Mesendoderm (in vitro differentiated cells): ENCODE measurements at places on chromosomes 6 and 20.

- H3K27ac ChIP-seq = no peak overlapping the region
- no peak overlapping the region for H3K4me3 ChIP-seq
- H3K27me3 ChIP-seq = no peaks in the 10 kb centered on the region
- H3K36me3 ChIP-seq = no peaks in the 10 kb centered on the region
- DNase-seq = no peak
Measured at GRCh38 chr6:168496997-168497331, 56.0 kb downstream of the SMOC2 start.

- DNase-seq = peak; percentile 58
- H3K4me3 ChIP-seq = no peak overlapping the region
- H3K27ac ChIP-seq = no peak overlapping the region
- H3K4me1 ChIP-seq = peaks cover 13% of the 10 kb centered on the region
- H3K36me3 ChIP-seq = no peaks in the 10 kb centered on the region
- no peaks in the 10 kb centered on the region for H3K27me3 ChIP-seq
Measured at GRCh38 chr6:131490441-131490840, 82.6 kb upstream of the ARG1 start.

GRCh38 chr6:158605266-158605878, 39.2 kb downstream of the DYNLT1 start:
- H3K27ac ChIP-seq = no peak overlapping the region
- DNase-seq = peak; percentile 89
- H3K36me3 ChIP-seq = peaks cover 1% of the 10 kb centered on the region
- no peak overlapping the region for H3K4me3 ChIP-seq
- H3K27me3 ChIP-seq = no peaks in the 10 kb centered on the region

- no peaks in the 10 kb centered on the region for H3K36me3 ChIP-seq
- H3K4me3 ChIP-seq = no peak overlapping the region
- H3K4me1 ChIP-seq = no peaks in the 10 kb centered on the region
- DNase-seq = no peak
- no peaks in the 10 kb centered on the region for H3K27me3 ChIP-seq
- no peak overlapping the region for H3K27ac ChIP-seq
Measured at GRCh38 chr6:82555801-82556200, 192.2 kb downstream of the TPBG start.

- peak; percentile 12 for DNase-seq
- no peaks in the 10 kb centered on the region for H3K4me1 ChIP-seq
- H3K27me3 ChIP-seq = no peaks in the 10 kb centered on the region
- no peaks in the 10 kb centered on the region for H3K36me3 ChIP-seq
- no peak overlapping the region for H3K27ac ChIP-seq
- peak overlapping the region; percentile 39 for H3K4me3 ChIP-seq
Measured at GRCh38 chr20:33719277-33719988, 677 bp downstream of the PXMP4 start.

DNA sequence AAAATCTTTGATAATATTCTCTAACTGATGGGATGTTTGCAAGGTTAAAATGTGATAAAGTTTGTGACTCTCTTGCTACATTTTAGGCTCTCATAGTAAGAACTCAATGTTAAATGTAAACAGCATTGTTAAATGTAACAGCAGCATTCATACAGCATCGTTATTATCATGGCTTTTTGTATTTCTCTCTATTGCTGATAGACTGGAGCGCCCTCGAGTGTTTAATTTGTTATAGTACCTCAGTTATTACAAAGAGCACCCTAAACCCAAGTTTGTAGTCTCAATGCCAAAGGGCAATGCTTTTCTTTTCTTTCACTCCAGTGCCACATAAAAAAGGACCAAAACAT, 14.9 kb upstream of the TTPAL start:
- no peaks in the 10 kb centered on the region for H3K36me3 ChIP-seq
- H3K4me1 ChIP-seq = no peaks in the 10 kb centered on the region
- H3K27ac ChIP-seq = no peak overlapping the region
- DNase-seq = peak; percentile 18
- no peaks in the 10 kb centered on the region for H3K27me3 ChIP-seq

DNA sequence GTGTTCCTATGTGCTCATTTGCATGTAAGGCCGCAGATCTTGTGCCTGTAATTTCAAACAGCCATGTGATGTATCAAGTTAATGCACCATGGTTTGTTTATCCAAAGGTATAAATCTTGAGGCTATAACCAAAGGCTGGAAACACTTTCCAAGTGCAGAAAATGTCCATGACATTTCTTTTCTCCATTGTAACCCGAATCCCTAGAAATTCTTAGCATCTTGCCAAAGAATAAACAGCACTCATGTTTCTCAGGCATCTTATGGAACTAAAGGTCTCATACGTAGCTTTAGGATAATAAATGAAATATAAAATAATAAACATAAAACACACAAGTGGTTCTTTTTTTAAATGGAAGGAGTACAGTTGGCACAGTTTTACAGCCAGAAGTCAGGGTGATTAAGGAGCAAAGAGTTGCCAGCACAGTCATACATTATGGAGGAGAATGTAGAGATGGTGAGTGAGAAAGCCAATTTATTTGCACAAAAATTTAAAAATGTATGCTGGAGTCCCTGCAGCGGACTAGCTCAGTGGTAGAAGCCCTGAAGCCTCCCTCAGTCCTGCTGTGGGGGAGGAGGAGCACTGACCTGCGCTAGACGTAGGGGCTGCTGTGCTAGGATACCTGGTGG, 18.0 kb downstream of the CDH26 start:
- H3K4me3 ChIP-seq = no peak overlapping the region
- H3K36me3 ChIP-seq = no peaks in the 10 kb centered on the region
- no peaks in the 10 kb centered on the region for H3K27me3 ChIP-seq

- H3K4me1 ChIP-seq = no peaks in the 10 kb centered on the region
- H3K27me3 ChIP-seq = no peaks in the 10 kb centered on the region
- no peak overlapping the region for H3K27ac ChIP-seq
- H3K4me3 ChIP-seq = no peak overlapping the region
- H3K36me3 ChIP-seq = no peaks in the 10 kb centered on the region
- DNase-seq = no peak
Measured at GRCh38 chr6:129485746-129486145, 224.2 kb downstream of the ARHGAP18 start.

- H3K36me3 ChIP-seq = no peaks in the 10 kb centered on the region
- H3K4me3 ChIP-seq = no peak overlapping the region
- no peaks in the 10 kb centered on the region for H3K27me3 ChIP-seq
Measured at GRCh38 chr6:99780556-99780885, 173.9 kb downstream of the PRDM13 start.

DNA sequence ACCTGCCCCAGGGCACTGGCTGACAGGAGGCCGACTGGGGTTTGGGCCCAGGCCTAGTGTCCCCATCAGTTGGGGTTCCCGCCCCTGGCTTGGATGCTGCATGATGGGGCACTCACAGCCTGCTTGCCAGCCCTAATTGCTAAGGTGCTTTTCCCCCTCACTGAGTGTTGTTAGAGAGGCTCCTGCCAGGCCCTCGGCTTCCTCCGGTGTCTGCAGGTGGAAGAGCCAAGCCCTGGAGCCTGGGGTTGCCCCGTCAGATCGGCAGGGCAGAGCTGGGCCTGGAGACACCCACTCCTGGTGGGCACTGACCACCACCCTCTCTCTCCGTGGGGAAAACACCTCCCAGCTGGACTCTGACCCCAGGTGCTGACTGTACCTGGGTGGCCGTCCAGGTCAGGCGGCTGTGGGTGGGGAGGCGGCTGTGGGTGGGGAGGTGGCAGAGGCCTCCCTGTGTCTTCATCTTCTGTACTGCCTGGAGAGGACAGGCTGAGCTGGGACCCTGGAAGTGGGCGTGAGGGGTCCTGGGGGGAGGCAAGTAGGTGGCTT, 6.0 kb upstream of the CABLES2 start:
- H3K4me3 ChIP-seq = no peak overlapping the region
- H3K4me1 ChIP-seq = no peaks in the 10 kb centered on the region
- H3K27ac ChIP-seq = no peak overlapping the region

DNA sequence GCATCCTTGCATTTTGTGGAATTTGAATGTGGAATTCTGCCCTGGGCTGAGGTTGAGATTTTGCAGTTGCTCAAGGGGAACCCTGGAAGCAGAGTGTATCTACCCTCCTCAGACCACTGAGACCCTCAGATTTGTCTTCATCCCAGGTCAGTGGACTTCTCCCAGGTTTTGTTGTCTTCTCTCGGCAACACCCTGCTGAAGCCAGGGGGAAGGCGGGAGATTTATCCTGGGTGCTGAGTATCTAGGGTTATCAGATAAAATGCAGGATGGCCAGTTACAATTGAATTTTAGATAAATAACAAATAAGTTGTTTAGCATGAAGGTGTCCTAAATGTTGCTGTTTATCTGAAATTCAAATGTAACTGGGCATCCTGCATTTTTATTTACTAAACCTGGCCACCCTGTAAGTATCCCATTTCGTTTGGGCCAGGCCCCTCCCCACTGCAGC, 43.0 kb downstream of the FGD2 start:
- H3K27me3 ChIP-seq = no peaks in the 10 kb centered on the region
- H3K4me3 ChIP-seq = no peak overlapping the region
- H3K27ac ChIP-seq = no peak overlapping the region
- DNase-seq = no peak
- H3K36me3 ChIP-seq = no peaks in the 10 kb centered on the region

- no peaks in the 10 kb centered on the region for H3K27me3 ChIP-seq
- H3K36me3 ChIP-seq = no peaks in the 10 kb centered on the region
- DNase-seq = no peak
- H3K4me1 ChIP-seq = no peaks in the 10 kb centered on the region
- no peak overlapping the region for H3K27ac ChIP-seq
- H3K4me3 ChIP-seq = no peak overlapping the region
Measured at GRCh38 chr6:118186672-118187567, 279.9 kb downstream of the SLC35F1 start.

- no peaks in the 10 kb centered on the region for H3K36me3 ChIP-seq
- H3K27me3 ChIP-seq = no peaks in the 10 kb centered on the region
- H3K27ac ChIP-seq = no peak overlapping the region
- no peak overlapping the region for H3K4me3 ChIP-seq
- H3K4me1 ChIP-seq = no peaks in the 10 kb centered on the region
Measured at GRCh38 chr6:33677143-33677660, 34.3 kb downstream of the UQCC2 start.

DNA sequence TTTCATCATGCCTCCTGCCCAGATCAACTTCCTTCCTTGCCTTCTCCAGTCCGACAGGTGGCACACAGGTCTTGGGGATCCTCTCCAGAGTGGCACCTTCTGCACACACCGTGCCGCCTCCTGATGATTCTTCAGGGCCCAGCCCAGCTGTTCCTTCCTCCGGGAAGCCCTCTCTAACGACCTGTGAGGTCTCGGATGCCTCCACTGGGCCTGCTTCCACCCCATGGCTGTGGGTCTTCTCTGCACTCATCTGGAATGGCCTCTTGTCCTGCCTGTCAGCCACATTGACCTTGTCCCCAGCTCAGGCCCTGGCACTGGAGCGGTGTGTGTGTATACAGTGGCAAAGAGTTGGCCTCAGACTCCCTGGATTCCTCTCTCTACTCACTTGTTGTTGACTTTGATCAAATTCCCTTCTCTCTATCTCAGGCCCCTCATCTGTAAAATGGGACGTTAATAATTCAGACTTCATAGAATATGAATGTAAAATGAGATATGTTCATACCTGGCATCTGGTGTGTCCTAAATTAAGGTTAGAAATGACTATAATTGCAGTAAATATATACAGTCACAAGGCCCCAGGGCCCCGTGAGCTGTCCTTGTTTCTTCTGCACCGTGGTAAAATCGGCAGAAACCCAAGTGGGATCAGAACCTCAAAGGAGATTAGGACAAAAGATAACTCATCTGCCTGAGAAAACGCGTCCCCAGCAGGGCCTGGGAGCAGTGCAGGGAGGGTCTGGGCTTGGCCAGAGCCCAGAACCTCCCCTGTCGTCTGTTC, 1.5 kb downstream of the FAM210B start:
- H3K4me3 ChIP-seq = no peak overlapping the region
- H3K27ac ChIP-seq = no peak overlapping the region
- no peaks in the 10 kb centered on the region for H3K36me3 ChIP-seq
- H3K4me1 ChIP-seq = no peaks in the 10 kb centered on the region
- no peaks in the 10 kb centered on the region for H3K27me3 ChIP-seq
- DNase-seq = no peak

DNA sequence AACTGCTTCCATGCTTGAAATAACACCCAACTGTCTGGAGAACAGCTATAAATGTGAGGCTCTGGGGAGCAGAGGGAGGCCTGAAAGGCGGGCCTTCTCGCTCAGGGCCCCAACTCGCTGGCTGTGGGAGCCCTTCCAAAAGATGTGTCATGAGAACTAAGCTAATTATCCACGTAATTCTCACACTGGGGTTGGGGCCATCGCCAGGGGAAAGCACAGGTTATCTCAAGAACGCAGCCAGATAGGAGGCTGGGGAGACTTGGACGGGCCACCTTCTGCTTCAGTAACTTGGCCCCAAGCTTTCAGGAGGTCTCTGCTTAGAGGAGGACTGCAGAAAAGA, 1.6 kb downstream of the PXDC1 start:
- H3K36me3 ChIP-seq = no peaks in the 10 kb centered on the region
- H3K4me1 ChIP-seq = no peaks in the 10 kb centered on the region
- H3K4me3 ChIP-seq = no peak overlapping the region
- no peak overlapping the region for H3K27ac ChIP-seq

DNA sequence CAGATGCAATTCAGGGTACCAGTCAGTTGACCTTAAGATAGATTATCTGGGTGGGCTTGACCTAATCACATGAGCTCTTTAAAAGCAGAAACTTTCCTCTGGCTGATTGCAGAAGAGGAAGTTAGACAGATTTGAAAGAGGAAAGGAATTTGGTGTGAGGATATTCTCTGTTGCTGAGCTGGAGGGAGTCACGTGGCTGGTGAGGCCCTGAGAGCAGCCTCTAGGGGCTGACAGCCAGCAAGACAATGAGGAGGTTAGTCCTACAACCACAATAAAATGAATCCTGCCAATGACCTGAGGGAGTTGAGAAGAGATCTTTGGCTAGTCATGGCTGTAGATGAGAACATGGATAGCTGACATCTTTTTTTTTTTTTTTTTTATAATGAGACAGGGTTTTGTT, 87.0 kb upstream of the B3GAT2 start:
- no peak overlapping the region for H3K27ac ChIP-seq
- peaks cover 10% of the 10 kb centered on the region for H3K4me1 ChIP-seq
- no peaks in the 10 kb centered on the region for H3K36me3 ChIP-seq
- no peaks in the 10 kb centered on the region for H3K27me3 ChIP-seq
- DNase-seq = peak; percentile 45
- H3K4me3 ChIP-seq = no peak overlapping the region

DNA sequence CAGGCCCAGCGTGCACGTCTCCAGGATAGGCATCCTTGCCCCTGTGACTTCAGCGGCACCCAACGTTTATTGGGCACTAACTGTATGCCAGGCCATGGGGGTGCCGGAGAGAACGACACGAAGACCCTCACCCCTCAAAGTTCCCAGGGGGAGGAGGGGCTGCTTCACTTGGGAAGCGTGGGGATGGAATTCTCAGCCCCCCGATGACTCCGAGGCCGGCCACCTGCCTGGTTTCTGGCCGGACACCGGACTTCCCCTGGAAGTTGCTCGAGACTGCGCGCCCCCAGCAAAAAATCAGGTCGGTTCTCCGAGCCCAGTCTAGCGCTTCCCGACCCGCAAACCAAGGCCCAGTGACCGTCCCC, 275 bp upstream of the MAVS start:
- H3K4me1 ChIP-seq = peaks cover 4% of the 10 kb centered on the region
- DNase-seq = no peak
- no peak overlapping the region for H3K27ac ChIP-seq
- H3K4me3 ChIP-seq = peak overlapping the region; percentile 13
- no peaks in the 10 kb centered on the region for H3K36me3 ChIP-seq
- no peaks in the 10 kb centered on the region for H3K27me3 ChIP-seq

GRCh38 chr6:109284675-109285074, 97.6 kb downstream of the CD164 start:
- H3K27ac ChIP-seq = no peak overlapping the region
- H3K36me3 ChIP-seq = no peaks in the 10 kb centered on the region
- no peaks in the 10 kb centered on the region for H3K4me1 ChIP-seq
- H3K4me3 ChIP-seq = no peak overlapping the region
- peak; percentile 10 for DNase-seq
